Motor neuron (in vitro differentiated cells): ENCODE measurements at places on chromosomes 6 and 20.
A peak's percentile ranks its signal among the peaks of the same experiment; 100 is the strongest.

DNA sequence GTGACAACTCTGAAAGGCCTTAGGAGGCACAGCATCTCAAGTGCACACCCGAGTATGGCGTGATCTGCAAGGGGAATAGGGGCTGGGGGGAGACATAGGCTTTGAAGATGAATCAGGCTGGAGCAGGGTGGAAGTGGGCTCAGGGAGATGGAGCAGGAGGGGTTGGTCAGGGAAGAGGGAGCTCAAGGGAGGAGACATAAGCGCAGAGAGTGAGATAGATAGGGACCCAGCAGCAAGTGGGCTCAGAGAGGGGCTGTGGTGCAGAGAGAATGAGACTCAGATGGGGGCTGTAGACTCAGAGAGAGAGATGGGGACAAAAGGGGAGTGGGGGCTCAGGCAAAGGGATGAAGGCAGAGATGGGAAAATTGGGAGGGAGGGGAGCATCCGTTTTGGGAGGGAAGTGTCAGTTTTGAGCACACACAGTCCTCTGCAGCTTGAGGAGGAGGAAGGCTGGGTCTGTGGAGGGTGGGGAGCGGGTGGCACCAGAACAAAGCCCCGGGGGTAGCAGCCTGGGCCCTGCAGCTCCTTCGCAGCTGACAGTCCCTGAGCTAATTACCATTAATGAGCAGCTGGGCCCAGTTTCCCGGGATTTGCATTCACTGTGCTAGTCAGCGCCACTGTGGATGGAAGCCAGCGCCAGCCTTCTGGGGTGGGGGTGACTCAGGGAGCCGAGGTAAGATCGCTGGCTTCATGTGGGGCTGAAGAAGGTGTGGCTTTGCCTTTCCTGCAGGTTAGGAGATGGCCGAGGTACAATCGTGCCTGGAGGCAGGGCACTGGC, 18.7 kb downstream of the SRXN1 start:
- peak; percentile 90 for ATAC-seq

DNA sequence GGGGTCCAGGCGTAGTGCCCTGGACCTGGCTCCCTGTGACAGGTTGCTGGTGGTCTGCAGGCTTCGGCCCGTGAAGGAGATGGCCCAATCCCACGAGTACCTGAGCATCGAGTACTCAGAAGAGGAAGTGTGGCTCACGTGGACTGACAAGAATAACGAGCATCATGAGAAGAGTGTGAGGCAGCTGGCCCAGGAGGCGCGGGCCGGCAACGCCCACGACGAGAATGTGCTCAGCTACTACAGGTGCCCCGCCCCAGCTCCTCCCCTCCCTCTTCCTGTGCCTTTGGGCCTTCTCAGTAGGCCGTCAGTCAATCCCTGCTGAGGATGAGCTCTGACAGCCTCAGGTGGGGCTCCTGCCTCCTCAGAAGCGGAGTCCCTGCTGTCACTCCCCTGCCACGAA, 42.6 kb downstream of the UQCC2 start:
- no peak for ATAC-seq

- no peak for ATAC-seq
These were observed 7.7 kb downstream of the CLPSL1 start for GRCh38 chr6:35788423-35788982.

GRCh38 chr6:157905590-157906342, 75.9 kb upstream of the SYNJ2 start:
- no peak for ATAC-seq

- peak; percentile 95 for ATAC-seq
These were observed at the start of gene TPD52L1 for GRCh38 chr6:125153391-125154117. TSS of gene TPD52L1 (plus strand) at chr6:125153773. CDS start at chr6:125153952, 179 bp downstream.

DNA sequence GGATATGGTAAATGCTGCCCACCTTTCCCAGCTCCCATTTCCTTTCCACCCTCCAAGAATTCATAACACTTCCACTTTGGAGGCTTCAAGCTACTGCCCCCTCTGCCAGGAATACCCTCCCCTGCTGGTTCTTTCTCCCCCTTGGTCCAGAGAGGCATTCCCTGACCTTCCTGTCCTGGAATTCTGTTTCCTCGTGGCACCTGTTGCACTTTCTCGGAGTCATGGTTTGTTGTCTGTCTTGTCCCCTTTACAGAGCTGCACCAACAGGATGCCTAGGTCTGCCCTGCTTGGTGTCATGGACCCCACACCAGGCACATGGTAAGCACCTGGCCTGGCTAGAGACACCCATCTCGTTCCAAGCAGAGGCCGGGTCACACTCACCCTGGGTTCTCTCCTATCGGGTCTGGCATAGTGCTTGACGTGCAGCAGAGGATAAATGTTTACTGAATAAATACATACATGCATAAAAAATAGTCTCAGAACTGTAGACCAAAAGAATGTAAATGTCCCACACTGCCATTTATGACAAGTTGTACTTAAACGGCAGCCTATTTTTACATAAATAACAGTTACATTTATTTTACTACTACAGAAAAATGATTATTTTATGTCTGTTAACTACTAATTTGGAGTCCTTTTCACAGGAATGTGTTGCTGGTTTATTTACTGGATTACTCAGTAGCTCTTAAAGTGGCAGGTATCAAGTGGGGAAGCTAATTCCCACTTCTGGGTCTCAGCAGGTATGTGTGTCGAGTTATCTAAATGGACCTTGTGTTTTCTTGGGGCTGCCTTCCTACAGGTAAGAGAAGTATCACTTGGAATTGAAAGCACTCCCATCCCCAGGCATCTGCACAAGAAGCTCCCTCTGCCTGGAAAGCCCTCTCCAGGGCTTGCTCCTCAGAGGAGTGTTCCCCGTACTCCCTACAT, 69.3 kb downstream of the KIF13A start:
- ATAC-seq, result no peak

GRCh38 chr6:112183271-112183671, 71.1 kb downstream of the LAMA4 start:
- no peak for ATAC-seq

DNA sequence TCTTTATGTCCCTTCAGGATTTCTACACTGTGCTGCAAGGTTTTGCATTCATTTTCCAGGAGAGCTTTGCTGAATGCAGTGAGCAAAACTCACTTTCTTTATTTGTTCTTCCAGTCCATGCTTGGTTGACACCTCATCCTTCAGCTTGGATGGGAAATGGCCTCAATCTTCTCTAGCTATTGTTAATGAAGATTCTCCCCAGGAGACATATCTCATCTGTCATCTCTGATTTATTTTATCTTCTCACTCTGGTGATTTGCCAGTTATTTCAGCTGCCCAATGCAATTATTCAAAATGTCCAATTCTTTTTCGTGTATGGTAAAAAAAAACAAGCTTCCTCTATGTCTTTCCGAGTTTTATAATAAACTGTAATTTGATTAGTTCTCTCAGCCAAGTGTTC, 77.9 kb upstream of the PAK5 start:
- ATAC-seq, result peak; percentile 66

GRCh38 chr6:151229401-151230276, 10.1 kb upstream of the AKAP12 start:
- no peak for ATAC-seq

DNA sequence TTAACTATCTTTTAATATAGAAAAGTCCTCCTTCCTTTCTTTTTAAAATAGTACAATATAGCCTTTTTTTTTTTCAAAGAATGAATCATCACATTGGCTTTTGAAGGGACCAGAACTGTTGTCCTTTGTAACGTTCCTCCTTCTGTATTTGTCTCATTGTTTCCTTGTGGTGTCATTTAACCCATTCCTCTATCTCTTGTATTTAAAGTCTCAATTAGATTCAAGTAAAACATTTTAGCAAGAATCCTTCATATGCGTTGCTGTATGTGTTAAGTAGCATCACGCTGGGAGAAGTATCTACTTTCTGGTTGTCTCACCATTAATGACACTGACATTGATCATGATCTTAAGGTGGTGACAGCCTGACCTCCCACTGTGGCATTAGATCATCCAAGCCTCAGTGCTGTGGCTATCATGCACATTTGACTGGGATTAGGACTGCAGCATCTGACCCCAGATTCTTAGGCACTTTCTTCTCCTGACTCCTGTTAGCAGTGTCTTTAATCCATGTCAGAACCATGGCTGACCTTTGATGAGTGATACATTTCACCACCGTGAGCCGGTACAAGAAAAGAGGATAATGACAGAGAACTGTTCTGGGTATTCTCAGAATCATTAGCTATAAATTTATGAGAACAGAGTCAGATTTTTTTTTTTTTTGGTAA, 67.5 kb upstream of the TFB1M start:
- ATAC-seq, result peak; percentile 9

- no peak for ATAC-seq
These were observed 67.1 kb upstream of the KCNQ5 start for GRCh38 chr6:72554761-72555221.

DNA sequence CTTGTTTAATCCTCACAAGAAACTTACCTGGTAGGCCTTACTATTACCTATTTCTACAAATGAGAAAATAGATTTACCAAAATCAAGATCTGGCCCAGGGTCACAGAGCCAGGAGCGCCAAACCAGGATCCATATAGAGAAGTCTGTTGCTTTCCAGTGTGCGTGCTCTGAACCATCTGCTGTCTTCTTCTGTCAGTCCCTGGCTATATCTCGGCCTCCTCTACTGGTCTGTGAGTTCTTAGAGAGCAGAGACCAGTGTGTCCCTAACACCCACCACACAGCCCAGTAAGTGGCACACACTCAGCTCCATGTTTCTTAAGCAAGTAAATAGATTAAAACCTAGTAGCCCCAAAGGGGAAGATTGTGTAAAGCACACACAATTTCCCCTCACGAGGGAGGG, 18.9 kb upstream of the ENPP5 start:
- no peak for ATAC-seq

- no peak for ATAC-seq
These were observed 21.9 kb downstream of the FAM229B start for GRCh38 chr6:112109262-112109661.

- no peak for ATAC-seq
These were observed 539.1 kb downstream of the TFAP2A start for GRCh38 chr6:9875605-9876353.

DNA sequence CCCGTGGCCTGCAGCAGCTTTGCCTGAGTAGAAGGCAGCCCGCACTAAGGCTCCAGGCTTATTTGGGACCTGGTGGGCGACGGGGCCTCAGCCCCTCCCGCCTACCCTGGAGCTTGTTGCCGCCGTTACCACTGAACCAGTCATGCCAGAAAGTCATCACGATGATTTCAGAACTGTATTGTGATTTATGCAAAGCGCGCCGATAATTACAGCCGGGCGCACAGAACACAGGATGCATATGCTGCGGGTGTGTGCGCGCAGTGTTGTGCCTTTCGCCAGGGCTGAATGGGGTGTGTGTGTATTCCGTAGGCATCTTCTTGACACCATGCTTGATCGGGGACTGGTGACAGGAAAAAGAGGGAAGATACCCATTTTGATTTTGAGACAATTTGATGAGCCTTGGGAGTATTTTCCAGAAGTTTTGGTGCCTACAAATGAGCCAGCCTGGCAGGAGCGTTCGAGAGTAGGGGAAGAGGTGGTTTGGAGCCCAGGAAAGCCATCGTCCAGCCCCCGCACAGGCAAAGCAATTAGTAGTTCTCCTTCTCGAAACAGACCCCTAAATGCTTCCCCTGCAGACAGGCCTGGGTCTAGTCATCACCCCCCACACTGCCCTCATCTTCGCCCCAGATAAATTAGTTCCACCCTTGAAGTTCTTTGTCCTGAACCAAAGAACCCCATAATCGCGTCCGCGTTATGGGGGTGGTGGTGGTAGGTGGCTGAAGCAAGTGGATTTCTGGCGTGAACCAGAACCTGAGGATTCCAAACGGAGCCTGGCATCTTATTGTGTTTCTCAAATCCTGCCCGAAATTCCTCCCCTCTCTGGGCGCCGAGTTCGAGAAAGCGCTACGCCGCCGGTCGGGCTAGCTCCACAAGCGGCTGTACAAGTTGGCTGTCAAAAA, 1.9 kb upstream of the NR2E1 start:
- ATAC-seq, result no peak

- ATAC-seq, result no peak
These were observed 1.1 kb upstream of the ADIG start for GRCh38 chr20:38579921-38580320.

DNA sequence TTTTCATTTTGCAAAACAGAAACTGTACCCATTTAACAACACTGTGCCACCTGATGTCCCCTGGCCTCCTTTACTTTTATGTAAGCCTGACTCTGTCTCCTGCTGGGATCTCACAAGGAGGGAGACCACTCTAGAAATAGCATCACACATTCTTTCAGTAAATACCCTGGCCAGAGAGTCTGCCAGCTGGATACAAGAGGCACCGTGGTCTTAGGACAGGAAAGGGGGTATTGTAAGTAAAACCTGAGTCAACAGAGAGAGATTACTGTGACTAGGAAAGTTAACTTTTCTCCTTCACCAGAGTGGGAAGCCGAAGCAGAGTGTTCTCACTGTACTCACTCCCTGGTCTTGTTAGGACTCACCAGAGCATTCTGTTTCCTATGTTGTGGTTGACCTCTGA, 27.8 kb downstream of the CMTR1 start:
- ATAC-seq, result peak; percentile 43

- ATAC-seq, result no peak
These were observed 24.9 kb downstream of the BLTP3A start for GRCh38 chr6:34816635-34817301.

DNA sequence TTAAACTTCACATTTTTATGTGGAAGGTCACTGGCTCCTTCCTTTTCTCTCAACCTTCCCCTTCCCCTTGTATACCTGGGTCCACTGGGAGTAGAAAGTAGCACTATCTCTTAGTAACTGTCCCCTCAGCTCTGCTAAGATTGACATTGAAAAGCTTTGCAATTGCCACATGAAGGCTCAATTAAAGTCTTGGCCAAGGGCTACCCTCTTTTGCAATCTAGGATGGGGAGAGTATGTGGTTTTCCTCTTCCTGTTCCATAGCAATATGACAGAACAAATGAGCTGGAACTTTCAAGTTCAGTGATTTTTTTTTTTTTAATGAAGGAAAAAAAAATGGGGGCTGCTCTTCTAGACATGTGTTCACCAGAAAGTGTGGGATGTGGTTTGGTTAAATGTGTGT, 37.1 kb downstream of the PROKR2 start:
- ATAC-seq, result no peak

- ATAC-seq, result no peak
These were observed 5.1 kb downstream of the BPIFA1 start for GRCh38 chr20:33240923-33241322.

GRCh38 chr20:46117704-46118467, at the start of gene CD40:
TSS of gene CD40 (plus strand) at chr20:46118314. CDS start at chr20:46118344, 30 bp downstream.
- peak; percentile 67 for ATAC-seq

DNA sequence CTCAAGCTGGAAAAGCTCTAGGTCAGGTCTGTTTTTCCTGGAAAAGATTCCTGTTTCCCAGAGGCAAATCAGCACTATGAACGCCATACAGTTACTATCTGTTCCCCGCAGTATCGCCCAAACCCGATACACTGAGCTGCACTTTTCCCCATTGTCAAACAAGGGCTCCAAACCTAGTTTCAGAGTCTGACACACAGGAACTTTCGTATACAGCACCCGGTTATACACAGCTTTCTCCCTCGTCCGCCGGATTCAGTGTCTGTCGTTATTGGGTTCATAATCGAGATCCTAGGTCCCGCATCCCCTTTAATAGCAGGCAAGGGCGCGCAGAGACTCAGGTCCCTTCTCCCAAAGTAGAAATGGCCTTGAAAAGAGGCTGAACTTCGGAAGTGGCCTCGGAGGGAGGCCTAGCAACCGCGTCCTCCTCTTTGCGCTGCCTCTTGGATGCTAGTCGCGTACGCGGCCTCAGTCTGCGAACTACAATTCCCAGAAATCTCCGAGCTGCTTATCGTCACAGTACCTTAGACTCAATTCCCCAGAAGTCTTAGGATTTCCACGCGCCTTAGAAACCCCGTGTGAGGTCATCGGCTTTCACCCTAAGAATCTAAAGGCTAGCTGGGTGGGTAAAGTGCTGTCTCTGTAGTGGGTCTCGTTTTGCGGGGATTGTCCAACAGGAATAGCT, 34.2 kb downstream of the ZNF391 start:
- ATAC-seq, result no peak
